CD4-positive, alpha-beta T cell treated with Interleukin-10 for 1 hour (primary cell): ENCODE measurements at places on chromosomes 11 and 22.

DNA sequence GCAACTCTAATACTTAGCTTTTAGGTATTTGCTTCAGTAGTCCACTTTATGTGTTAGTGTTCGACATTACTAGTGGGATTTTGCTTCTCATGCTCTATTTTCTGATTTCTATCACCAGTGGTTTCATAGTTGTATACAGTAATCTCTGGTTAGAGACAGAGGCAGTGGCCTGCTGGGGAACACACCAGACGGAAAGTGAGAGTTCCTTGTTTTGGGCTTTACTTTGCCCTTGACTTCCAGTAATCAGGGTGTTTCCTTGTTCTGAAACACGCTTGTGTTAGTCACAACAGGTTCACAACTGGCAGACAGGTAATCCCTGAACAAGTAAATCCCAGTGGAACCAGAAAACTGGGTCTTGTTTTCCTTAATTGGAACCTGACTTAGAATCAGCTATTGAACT is 56.0 kb downstream of the PACS1 start:
- DNase-seq = no peak

GRCh38 chr22:28999919-29000556 is 61.6 kb downstream of the C22orf31 start:
- no peak for DNase-seq

GRCh38 chr22:45273452-45274075 is 11.2 kb upstream of the UPK3A start:
- DNase-seq = no peak

DNA sequence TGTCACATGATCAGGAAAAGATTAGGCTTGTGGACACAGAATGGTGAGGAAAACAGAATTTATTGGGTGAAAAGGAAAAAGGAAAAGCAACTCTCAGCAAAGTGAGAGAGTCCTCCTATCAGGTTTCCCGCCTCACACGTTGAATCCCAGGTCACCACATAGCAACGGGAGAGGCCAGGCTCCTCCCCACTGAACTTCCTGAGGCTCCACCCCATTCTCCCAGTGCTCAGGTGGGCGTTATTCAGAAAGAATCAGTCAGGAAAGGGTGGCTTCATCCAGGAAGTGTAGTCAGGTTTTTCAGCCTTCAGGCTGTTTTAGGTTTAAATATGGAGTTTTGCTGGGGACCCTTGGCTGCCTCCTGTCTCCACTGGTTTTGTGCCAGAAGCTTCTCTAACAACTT is 66.9 kb downstream of the SPON1 start:
- no peak for DNase-seq

DNA sequence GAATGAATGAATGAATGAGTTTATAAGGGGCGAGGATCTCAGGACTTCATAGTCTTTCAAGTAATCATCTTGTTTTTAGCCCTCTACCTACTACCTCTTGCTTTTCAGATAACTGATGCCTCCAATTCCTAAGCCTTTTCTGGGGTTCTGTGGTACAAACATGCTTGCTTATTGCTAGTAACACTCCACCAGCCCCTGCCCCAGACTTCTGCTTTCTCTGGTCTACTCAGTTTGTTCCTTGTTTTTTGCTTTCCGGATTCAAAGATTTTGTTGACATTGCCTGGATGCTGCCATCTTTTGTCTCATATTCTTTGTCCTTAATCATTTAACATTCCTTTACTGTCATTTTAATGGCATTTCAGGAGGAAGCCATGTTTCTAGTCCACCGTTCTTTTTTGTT is 8.9 kb upstream of the TMEM9B start:
- no peak for DNase-seq

- no peak for DNase-seq
These were observed 17.4 kb downstream of the KCTD21 start for GRCh38 chr11:78170874-78171549.

DNA sequence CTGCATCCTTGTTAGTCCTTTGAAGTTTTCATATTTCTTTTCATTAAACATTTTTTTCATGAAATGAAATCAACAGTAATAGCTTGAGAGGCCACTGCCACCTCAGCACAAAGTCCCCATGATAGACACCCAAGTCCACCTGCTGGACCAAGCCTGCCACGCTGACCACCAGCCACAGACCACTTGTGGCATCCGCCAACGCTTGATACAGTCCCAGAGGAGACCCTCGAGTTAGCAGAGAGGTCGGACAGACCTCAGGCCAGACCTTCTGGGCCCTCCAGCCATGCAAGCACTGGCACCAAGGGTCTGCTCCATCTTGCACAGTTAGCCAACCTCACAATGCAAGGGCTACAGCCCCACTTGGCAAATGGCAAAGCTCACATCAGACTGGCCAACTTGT is 91.8 kb upstream of the RTL6 start:
- no peak for DNase-seq

- no peak for DNase-seq
These were observed 10.5 kb downstream of the SMTNL1 start for GRCh38 chr11:57547854-57548377.

GRCh38 chr22:39123751-39124581 is 26.9 kb downstream of the APOBEC3H start:
- DNase-seq = no peak

DNA sequence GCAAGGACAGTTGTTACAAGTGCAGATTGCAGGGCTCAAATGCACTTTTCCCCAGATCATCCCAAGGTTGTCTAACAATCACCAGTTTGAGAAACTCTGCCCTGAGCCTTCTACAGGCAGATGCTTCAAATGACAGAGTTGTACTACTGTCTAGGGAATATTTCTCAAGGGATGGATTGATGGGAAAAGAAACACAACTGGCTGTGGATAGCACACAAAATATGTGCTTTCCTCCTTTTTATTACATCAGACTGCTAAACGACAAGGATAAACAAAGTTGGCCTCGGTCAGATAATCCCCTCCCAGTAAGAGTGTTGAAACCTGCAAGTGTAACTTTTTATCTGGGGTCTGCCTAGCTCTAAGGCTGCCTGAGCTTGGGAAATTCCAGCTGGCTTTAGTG is 46.6 kb upstream of the SORL1-AS1 start:
- no peak for DNase-seq

GRCh38 chr11:43747130-43747802 is 66.7 kb downstream of the HSD17B12 start:
- no peak for DNase-seq

GRCh38 chr11:70539360-70540095 is 141.2 kb downstream of the CTTN start:
- DNase-seq = no peak

DNA sequence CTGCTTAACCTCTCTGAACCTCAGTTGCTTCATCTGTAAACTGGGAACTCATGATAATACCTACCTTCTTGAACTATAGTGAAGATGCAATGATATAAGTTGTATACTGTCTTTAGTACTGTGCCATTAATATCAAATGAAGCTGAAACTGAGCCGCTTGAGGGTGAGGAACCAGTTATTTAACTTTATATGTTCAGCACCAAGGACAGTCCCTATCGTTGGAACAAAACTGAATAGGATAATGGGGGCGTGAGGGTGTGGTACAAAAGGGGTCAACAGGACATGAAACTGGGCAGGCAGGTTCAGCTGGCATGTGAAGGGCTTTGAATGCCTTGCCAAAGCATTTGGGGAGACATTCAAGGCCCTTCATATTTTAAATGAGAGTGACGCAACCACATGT is 112.6 kb downstream of the C11orf91 start:
- DNase-seq = no peak

- DNase-seq = peak; percentile 71
These were observed 11.9 kb upstream of the NRIP3 start for GRCh38 chr11:9015677-9016076.

GRCh38 chr11:80379620-80380278 is 938.9 kb upstream of the TENM4 start:
- no peak for DNase-seq

- DNase-seq = peak; percentile 78
These were observed 87.4 kb upstream of the ARHGAP32 start for GRCh38 chr11:129279326-129280026.

DNA sequence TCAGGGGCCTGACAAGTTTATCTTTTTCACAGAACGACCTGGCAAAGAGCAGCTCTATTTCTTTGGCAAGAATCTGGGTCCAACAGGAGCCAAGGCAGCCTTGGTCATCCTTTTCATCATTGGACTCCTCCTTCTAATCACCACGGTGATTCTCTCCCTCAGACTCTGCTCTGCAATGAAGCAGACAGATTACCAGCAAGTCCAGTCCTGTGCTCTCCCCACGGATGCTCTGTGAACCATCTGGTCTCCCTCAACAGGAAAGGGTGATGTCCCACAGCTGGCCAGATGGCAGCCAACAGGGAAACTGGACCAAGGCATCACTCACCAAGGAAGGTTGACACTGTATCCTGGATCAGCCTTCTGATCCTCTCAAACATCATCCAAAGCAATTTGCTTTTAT is 17.0 kb upstream of the PANX1 start:
- no peak for DNase-seq

DNA sequence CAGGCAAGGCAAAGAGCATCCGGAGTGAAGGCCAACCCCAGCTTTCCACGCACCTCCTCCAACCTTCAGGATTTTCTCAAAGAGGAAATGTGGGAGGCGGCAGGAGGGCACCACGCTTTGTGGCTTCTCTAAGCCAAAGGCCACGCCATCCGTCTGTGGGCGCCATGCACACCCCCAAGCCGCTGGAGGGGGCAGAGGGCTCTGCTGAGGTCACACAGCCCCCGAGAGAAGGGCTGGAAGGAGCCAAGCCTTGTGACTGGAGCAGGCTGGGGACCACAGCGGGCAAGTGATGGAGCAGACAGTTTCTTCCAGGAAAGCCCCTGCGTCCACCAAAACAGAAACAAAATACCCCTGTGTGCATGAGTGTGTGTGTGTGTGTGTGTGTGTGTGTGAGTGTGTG is 527.4 kb downstream of the BRD1 start:
- DNase-seq = no peak

DNA sequence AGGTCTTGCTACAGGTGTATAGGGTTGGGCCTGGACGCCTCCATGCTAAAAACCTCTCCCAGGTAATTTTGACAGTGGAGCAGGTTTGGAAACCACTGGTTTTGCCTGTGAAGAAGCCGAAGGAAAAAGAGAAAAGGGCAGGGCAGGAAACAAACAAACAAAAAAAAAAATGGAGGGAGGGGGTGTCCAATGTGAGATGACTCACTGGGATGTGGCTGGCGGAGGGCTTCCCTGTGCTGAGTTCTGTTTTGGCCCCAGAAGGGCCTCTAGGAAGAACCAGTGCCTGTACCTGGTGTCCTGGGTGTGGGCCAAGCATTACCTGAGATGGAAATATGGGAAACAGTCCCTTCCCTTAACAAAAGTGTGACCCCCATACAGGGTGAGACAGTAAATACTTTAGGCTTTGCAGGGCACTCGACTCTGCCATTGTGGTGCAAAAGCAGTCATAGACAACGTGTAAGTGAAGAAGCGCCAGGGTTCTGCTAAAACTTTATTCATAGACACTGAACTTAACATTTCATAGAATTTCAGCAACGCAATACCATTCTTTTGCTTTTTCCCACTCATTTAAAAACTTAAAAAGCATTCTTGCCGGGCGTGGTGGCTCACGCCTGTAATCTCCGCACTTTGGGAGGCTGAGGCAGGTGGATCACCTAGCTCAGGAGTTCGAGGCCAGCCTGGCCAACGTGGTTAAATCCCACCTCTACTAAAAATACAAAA is 9.5 kb upstream of the DGKZ start:
- DNase-seq = no peak

DNA sequence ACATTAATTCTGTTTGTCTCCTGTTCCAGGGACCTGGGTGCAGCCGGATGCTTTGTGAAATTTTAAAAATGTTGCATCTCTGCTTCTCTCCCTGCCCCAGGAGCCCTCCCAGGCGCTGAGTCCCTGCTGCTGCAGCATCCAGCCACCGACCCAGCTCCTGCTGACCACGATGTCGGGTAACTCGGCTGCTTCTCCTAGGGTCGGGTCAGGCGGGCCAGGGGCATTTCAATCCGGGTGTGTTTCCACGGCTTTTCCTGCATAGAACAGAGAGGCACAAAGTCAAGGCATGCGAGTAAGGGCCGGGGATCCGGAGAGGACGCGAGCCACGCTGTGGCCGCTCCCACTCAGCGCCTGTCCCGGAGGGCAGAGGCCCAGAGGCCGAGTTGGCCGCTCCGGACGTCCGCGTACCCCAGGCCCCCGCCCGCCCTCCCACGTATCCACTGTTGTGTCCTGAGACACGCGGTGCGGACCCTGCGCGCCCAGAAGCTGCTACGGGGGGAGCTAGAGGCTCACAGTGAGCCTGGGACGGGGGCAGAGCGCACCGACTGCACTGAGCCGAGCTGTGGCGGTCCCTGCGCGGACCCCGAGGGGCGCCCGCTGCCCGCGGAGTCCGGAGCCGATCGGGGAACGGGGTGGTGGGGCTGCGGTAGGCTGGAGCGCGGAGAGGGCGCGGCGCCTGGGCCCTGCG is at the start of gene POU2AF3:
TSS of gene POU2AF3 (plus strand) at position 134 of the 688 bp plus-strand sequence. CDS start at position 170, 36 bp downstream.
- no peak for DNase-seq

- DNase-seq = no peak
These were observed 14.0 kb downstream of the CHORDC1 start for GRCh38 chr11:90208857-90209256.

GRCh38 chr22:47201186-47201995 is 438.9 kb downstream of the TBC1D22A start:
- no peak for DNase-seq

- no peak for DNase-seq
These were observed 65.3 kb upstream of the SLN start for GRCh38 chr11:107777110-107777509.

GRCh38 chr11:41660585-41660984 is 201.1 kb upstream of the LRRC4C start:
- no peak for DNase-seq

DNA sequence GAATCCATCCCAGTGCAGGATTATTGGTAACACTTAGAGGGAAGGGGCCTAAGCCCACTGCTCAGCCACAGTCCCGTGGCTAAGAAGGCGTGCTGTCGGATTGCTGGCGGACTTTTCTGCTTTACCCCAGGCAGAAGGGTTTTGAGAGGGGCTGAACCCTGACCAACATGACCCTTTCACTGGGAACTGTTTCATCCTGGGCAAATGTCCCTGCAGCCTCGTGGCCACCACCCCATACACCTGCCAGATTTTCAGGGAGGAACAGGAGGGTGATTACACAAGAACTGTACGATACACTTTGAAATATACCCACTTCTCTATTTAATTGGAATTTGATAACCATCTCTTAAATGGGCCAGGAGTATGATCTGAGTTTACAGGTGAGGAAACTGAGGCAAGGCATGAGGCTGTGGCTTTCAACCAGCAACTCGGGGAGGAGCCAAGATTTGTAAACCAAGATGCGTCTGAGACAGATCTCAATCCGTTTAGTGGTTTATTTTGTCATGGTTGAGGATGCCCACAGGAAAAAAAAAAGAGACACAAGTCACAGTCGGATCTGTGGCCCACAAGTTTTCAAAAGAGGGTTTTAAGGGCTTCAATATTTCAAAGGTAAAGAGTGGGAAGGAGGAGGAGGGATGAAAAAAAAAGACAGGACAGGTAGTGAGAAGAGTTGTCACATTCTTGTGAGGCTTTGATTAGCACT is 6.1 kb upstream of the APOL3 start:
- no peak for DNase-seq

- no peak for DNase-seq
These were observed 20.4 kb downstream of the CDPF1 start for GRCh38 chr22:46229701-46230100.

DNA sequence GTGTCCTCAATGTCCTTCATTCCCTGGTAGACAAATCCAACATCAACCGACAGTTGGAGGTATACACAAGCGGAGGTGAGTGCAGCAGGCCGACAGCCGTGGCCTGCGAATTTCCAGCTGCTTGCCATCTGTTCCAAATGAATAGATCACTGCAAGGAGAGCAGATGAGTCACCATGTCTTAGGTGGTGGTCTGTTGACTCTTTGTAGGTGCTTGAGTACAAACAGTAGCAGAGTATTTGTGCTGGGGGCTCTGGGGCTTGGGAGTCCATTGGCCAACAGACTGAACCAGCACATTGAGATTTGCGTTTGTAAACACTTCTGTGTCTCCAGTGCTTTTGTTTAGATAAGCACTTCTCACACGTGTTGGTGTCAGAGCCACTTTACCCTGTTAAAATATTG is 21.1 kb downstream of the EIF3L start:
- no peak for DNase-seq
